ENCODE measurements at places on chromosomes 2 and 18.

DNA sequence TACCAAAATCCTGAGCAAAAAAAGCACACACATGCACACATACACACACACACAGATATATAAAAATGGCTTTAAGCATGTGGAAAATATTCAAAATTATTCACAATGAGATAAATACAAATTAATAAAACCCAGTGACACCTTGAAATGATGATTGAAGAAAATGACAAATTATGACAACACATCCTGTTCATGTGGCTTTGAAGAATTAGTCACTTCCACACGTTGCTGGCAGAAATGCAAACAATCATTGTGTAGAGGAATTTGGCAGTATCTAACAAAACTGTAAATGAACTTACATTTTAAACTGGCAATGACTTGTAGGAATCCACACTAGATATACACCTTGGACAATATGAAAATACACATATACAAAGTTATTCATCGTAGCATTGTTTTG lies 95.8 kb upstream of the RGPD4 start:
- DNase-seq = no peak

GRCh38 chr2:60555066-60555782 lies 1.8 kb upstream of the BCL11A start:
- peak; percentile 85 for DNase-seq

- no peak for DNase-seq
Measured at GRCh38 chr18:50372743-50373142, 2.1 kb upstream of the SKA1 start.

DNA sequence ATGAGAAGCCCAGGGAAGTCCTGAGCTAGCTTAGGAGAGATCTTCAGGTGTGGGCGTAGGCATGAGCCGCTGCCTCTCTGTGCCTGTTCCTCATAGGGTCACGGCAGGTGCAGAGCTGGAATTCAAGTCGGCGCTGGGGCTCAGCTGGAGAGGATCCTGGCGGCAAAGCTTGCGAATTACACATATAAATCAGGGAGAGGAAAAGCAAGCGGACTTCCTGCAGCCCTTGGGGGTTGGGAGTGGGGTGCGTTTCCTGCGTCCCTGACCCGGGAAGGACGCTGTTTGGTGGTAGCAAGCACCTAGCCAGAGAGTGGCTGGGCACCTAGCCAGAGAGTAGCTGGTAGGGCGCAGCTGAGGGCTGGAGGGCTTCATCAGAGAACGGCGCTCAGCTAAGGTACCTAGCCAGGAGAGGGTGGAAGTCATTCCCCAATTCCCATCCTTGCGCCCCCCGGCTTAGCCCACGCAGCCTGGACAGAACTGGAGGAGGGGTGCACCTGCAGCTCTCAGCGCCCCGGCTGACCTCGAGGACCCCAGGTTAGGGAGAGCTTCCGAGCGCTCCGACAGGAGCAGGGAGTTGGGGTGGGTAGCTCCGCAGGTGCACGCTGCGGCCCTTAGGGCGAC lies 459 bp upstream of the EFR3B start:
- DNase-seq = peak; percentile 83

DNA sequence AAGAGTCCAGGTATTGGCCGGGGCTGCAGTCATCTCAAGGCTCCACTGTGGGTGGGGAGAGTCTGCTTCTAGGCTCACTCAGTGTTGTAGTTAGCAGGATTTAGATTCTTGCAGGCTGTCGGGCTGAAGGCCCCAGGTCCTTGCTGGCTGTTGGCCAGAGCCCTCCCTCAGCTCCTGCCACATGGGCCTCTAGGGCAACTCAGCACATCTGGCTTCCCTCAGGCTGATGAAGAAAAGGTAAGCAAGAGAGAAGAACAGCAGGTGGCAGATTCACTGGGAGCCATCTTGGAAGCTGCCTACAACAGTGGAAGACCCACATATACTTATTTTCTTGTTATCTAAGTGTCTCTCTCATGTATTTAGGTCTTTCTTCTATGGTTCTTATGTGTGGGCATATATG lies 4.3 kb downstream of the MRPS9 start:
- no peak for DNase-seq

DNA sequence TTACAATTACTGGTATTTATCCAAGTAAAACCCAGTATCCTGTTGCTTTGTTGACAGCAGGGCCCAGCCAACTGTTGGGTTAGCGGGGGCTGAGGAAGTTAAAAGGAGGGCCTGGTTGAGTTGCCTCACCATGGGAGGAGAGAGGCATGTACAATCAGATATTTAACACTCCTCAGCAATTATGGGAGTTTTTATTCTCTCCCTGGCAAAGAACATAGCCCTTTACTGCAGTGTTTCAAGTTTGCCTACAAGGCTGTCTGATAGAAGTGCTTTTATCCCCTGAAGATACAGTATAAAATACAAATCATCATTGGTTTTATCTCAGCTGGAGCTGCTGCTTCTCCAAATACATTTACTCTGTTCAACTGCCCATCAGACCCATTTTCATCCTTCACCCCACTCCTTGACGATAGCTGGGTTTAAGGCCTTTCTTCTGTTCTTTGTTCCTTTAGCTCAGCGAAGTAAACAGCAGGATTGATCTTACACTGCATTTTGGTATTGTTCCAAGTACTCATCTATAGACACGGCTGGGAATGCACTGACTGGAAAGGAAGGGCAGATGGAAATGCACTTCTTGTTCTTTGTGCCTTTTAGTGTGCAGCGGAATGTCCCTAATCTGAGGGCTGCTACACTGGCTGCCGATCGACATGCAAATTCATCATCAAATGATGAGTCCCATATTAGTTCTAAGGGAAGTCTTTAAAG lies 402.5 kb upstream of the SPRED2 start:
- DNase-seq = no peak

DNA sequence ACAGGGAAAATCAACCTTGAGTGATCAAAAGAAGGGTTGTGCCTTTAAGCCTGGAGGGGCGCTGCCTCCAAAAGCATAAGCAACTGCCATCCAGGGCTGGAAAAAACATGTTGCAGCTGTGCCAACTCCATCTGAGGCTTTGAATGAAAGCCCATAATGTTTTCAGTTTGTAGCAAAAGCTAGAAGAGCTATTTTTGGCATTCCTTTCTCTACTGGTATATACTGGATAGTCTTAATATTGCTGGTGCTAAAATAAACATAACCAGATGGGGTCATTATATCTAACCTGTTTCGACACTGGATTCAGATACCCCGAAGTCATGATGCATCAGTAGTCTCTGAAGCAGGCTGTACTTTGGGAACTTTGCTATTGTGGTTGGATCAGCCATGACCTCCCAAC lies 25.1 kb downstream of the ANXA4 start:
- no peak for DNase-seq

GRCh38 chr2:111209045-111209514 lies 88.4 kb downstream of the BCL2L11 start:
- DNase-seq = no peak

DNA sequence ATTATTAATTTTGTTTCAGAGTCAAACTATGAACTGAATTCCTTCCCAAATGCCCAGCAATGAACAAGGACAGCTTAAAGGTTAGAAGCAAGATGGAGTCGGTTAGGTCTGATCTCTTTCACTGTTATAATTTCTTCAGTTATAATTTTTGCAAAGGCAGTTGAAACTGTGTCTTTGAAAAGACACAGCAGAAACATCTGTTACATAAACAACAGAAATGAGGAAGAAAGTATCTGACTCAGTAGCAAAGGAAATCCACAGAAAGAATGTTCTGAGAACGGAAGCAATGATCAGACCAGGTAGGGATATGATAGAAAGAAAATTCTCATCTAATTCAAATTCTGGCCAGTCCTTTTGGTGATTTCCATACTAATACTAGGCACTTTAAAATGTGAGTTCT lies 5.2 kb upstream of the RMC1 start:
- no peak for DNase-seq

DNA sequence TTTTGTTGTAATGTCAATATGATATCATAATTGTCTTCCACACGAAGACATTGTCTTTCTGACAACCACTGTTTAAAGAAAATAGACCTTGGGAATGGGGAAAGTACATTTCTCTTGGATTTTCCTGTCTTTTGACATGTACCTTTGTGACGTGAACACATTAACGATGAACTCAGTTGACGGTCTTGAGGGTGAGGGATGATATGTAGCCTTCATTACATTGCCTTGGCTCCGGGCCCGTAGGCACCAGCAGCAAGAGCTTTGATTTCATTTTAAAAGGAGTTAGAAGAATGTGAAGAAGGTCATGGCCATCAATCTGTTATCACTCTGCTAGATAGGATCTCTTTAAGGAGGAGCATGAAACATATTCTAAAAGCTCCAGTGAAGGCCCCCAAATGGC lies 80.9 kb downstream of the LYPD6B start:
- DNase-seq = no peak

GRCh38 chr2:233811732-233812131 lies 33.6 kb downstream of the MROH2A start:
- no peak for DNase-seq

- no peak for DNase-seq
Measured at GRCh38 chr2:212979046-212979612, 172.3 kb downstream of the IKZF2 start.

GRCh38 chr2:235563056-235563910 lies 69.4 kb downstream of the AGAP1 start:
- no peak for DNase-seq

DNA sequence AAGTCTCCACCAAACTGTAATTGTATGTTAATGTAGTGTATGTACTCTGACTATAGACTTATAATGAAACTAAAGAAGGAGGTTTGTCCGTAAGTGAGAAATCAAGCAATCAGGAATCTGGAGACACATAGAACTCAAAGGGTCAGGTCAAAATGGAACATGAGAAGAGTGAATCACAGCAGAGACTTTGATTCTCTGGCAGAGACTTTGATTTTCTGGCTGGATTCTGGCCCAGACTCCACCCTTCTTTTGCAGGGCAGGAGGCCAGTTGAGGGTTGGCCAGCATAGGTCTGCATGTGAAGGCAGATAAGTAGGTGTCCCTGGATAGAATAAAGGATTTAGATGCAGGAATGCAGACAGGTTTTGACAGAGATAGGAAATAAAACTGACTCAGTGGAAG lies 11.0 kb upstream of the NCKAP5 start:
- DNase-seq = no peak

- no peak for DNase-seq
Measured at GRCh38 chr2:197348721-197349360, 38.3 kb upstream of the ANKRD44 start.

All from HAP-1 (cell line).